ENCODE measurements at places on chromosomes 4 and X.

GRCh38 chrX:10884246-10884645, 226.9 kb upstream of the HCCS start:
- no peak overlapping the region for H3K27ac ChIP-seq
- H3K4me3 ChIP-seq: no peak overlapping the region
- no peak for DNase-seq
- no peaks in the 10 kb centered on the region for H3K27me3 ChIP-seq
- H3K4me1 ChIP-seq: no peaks in the 10 kb centered on the region

DNA sequence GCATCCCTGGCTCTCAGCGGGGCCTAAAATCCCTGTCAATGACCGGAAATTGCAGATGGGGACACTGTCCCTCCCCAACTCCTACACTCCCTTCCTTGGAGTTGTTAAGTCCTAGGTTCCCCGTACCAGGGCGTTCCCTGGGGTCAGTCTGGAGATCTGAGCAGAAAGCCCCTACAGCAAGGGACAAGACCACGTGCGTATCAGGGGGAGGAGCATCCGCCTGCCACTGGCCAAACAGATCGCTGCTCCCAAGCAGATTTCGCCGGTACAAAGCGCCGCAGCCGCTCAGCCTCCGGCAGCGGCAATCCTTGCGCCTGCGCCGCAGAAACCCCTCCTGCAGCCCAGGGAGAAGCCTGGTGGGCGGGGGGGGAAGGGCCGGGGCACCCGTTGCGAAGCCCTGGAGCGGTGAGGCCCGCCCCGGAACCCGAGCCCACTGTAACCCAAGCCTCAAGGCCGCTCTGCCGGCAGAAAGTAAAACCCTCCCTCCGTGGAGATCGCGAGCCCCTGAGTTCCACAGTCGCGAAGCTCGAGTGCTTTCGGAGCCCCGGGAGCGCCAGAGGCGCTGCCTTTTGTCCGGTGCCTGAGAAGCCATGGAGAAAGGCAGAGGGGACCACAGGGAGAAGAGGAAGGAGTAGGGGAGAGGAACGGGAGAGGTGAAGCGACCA, 2.7 kb downstream of the CRMP1 start:
- H3K27me3 ChIP-seq: peaks cover 82% of the 10 kb centered on the region
- H3K36me3 ChIP-seq: no peaks in the 10 kb centered on the region
- H3K4me3 ChIP-seq: peak overlapping the region; percentile 30
- DNase-seq: no peak
- H3K27ac ChIP-seq: no peak overlapping the region

GRCh38 chrX:98067611-98068010, 1183.9 kb downstream of the RPA4 start:
- H3K27ac ChIP-seq: no peak overlapping the region
- H3K4me1 ChIP-seq: no peaks in the 10 kb centered on the region
- no peak for DNase-seq
- no peaks in the 10 kb centered on the region for H3K27me3 ChIP-seq

GRCh38 chr4:108531461-108531860, 88.9 kb upstream of the RPL34 start:
- DNase-seq: no peak
- H3K4me1 ChIP-seq: peaks cover 36% of the 10 kb centered on the region
- no peak overlapping the region for H3K27ac ChIP-seq
- no peaks in the 10 kb centered on the region for H3K27me3 ChIP-seq
- H3K4me3 ChIP-seq: no peak overlapping the region

DNA sequence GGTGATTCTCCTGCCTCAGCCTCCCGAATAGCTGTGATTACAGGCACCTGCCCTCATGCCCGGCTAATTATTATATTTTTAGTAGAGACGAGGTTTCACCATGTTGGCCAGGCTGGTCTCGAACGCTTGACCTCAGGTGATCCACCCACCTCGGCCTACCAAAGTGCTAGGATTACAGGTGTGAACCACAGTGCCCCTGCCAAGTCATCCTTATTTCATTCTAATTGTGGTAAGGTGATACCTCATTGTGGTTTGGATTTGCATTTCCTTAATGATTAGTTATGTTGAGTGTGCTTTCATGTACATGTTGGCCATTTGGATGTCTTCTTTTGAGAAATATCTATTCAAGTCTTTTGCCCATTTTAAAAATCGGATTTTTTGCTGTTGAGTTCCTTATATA, 93.0 kb downstream of the USP9X start:
- no peaks in the 10 kb centered on the region for H3K36me3 ChIP-seq
- no peak overlapping the region for H3K27ac ChIP-seq
- no peak for DNase-seq
- no peaks in the 10 kb centered on the region for H3K4me1 ChIP-seq

DNA sequence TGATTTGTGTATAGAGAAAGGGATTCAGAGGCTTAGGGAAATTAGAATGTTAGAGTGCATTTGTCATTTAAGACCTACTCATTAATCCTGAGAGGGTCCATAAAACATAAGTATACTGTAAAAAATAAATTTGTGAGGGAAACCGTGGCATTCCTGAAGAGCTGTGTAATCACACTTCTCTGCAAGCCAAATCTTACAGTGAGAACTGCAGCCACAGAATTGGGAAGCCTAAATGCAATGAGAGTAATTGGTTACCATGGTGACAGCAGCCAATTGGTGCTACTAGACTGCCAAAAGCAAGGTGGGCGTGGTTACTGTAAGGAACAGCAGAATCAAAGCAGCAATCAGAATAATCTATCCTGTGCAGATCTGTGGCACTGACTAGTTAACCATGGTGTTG, 345.2 kb upstream of the GRID2 start:
- H3K4me3 ChIP-seq: no peak overlapping the region
- no peak for DNase-seq
- H3K27ac ChIP-seq: no peak overlapping the region
- H3K27me3 ChIP-seq: no peaks in the 10 kb centered on the region
- no peaks in the 10 kb centered on the region for H3K36me3 ChIP-seq

GRCh38 chrX:83501530-83501929, 6.6 kb upstream of the POU3F4 start:
- H3K4me1 ChIP-seq: no peaks in the 10 kb centered on the region
- DNase-seq: no peak
- no peaks in the 10 kb centered on the region for H3K27me3 ChIP-seq
- no peaks in the 10 kb centered on the region for H3K36me3 ChIP-seq
- H3K27ac ChIP-seq: no peak overlapping the region
- no peak overlapping the region for H3K4me3 ChIP-seq

DNA sequence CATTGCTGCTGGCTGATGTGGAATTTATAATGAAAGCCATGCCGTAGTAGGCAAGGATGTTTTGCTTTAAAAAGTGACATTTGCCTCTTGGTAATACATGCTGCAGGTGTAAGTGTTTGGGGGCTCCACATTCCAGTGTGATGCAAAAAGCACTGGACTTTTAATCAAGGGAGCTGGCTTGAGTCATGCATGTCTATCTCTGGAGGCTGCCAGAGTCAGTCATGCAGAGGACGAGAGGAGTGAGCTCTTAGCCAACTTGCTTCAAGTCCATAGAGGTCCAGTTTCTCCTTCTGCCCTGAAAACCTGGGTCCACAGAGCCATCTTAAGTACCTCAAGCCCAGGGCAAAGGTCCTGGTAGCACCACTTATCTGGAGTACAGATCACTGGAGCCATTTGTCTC, 11.6 kb upstream of the CXCL13 start:
- no peak for DNase-seq
- no peak overlapping the region for H3K4me3 ChIP-seq
- peaks cover 5% of the 10 kb centered on the region for H3K4me1 ChIP-seq
- H3K36me3 ChIP-seq: no peaks in the 10 kb centered on the region
- no peak overlapping the region for H3K27ac ChIP-seq

DNA sequence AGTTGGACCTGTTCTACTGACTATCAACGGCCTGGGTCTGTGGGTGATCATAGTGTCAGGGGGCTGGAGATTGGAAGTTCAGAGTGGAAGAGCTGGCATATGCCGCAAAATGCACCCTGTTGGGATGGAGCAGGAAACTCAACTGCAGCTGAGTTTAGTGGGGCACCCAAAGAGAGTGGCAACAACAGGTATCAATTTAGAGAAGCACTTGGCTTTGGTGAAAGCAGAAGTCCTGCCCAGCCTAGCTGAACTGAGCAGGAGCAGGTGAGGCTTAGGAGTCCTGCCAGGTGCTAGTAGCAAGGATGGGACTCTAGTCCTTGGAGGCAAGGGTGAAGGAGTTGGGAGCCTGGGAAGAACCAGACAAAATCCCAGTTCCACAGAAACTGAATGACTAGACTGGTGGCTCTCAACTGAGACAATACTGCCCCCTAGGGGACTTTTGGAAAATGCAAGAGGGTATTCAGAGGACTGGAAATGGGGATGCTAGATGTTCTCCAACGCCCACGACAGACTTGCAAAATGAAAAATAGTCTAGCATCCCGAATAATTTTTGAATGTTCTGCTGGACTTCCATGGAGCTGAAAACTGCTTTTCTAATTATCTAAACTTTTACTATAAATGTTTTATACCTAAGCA, 49.4 kb downstream of the RTL9 start:
- no peaks in the 10 kb centered on the region for H3K27me3 ChIP-seq
- no peaks in the 10 kb centered on the region for H3K4me1 ChIP-seq
- no peak overlapping the region for H3K4me3 ChIP-seq
- H3K36me3 ChIP-seq: no peaks in the 10 kb centered on the region
- H3K27ac ChIP-seq: no peak overlapping the region

- DNase-seq: no peak
- no peak within 1 kb of the TSS for H3K4me3 ChIP-seq
- no peaks in the 10 kb centered on the region for H3K27me3 ChIP-seq
- H3K27ac ChIP-seq: no peak within 1 kb of the TSS
These were observed at the start of gene GPR143 for GRCh38 chrX:9765737-9766097. TSS of gene GPR143 (minus strand) at chrX:9765847. CDS start at chrX:9765817, 30 bp downstream.

All from heart right ventricle (tissue), 16 donors.